ENCODE measurements at places on chromosomes 7 and 10. TPM values are rescaled to one million over a fixed set of nuclear protein-coding genes. Genes with fewer than 3 reads are reported as not detected.
A peak's percentile ranks its signal among the peaks of the same experiment; 100 is the strongest.

THSD7A gene
- 5.9 TPM for total RNA-seq

- no peak overlapping the region for H3K4me3 ChIP-seq
- no peaks in the 10 kb centered on the region for H3K36me3 ChIP-seq
- peaks cover 13% of the 10 kb centered on the region for H3K4me1 ChIP-seq
- DNase-seq, result no peak
- H3K27me3 ChIP-seq, result no peaks in the 10 kb centered on the region
Observed at GRCh38 chr7:27602766-27603165, 59.9 kb downstream of the HIBADH start.

PTCD1 gene
- total RNA-seq, result 7.6 TPM

DNA sequence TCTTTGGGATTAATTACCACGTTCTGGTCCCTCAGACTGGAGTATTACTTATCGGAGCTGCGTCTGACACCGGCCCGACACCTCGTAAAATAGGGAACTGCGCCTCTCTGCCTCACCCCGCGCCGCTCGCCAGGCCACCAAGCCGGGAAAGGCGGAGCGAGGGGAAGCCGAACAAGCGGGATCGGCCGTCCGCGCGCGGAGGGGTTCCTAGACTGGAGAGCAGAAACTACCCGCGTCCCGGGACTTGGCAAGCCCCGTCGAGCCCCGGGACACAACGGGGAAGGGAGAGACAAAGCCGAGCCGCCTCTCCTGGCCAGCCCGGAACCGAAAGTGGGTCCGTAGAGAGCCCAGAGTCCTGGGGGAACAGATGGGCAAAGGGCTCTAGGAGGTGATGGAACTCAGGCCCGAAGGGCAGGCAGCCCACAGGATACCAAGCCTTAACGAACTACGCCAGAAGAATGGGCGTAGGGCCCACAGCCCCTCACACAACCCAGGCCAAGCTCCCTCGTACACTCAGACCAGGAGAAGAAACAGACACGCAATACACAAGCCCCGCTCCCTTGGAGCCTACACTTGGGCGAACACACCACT, 6.5 kb downstream of the LBX1 start:
- H3K27ac ChIP-seq, result no peak overlapping the region
- peaks cover 9% of the 10 kb centered on the region for H3K4me1 ChIP-seq
- DNase-seq, result no peak
- H3K27me3 ChIP-seq, result peaks cover 100% of the 10 kb centered on the region
- H3K36me3 ChIP-seq, result no peaks in the 10 kb centered on the region
- peak overlapping the region; percentile 48 for H3K4me3 ChIP-seq

DNA sequence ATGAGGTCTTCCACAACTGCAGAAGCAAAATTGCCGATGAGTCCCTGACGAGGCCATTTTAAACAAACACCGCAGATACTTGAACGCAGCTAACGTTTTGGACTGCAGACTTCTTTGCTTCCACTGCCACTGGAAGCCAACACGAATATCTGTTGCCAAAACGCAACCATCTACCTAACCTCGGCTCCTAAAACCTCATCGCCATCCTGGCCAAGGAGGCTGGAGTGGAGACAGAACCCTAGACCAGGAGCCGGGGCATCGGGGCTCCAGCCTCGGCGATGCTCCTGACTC, 493 bp downstream of the WDR91 start:
- H3K4me1 ChIP-seq, result peaks cover 37% of the 10 kb centered on the region
- H3K36me3 ChIP-seq, result peaks cover 16% of the 10 kb centered on the region
- H3K27me3 ChIP-seq, result no peaks in the 10 kb centered on the region
- peak overlapping the region; percentile 66 for H3K27ac ChIP-seq
- DNase-seq, result no peak

GPC2 gene
- total RNA-seq, result 3.2 TPM

- no peaks in the 10 kb centered on the region for H3K4me1 ChIP-seq
- H3K27ac ChIP-seq, result no peak overlapping the region
- no peak overlapping the region for H3K4me3 ChIP-seq
- DNase-seq, result no peak
- no peaks in the 10 kb centered on the region for H3K36me3 ChIP-seq
Observed at GRCh38 chr7:79598351-79598750, 144.9 kb upstream of the MAGI2 start.

GRCh38 chr7:100580466-100581283, 5.3 kb downstream of the LRCH4 start:
- H3K4me1 ChIP-seq, result peaks cover 14% of the 10 kb centered on the region
- peaks cover 18% of the 10 kb centered on the region for H3K36me3 ChIP-seq

GRCh38 chr10:17007418-17007770, 122.2 kb downstream of the CUBN start:
- H3K4me1 ChIP-seq, result no peaks in the 10 kb centered on the region
- H3K4me3 ChIP-seq, result no peak overlapping the region
- DNase-seq, result no peak

- no peak overlapping the region for H3K4me3 ChIP-seq
- H3K4me1 ChIP-seq, result peaks cover 9% of the 10 kb centered on the region
Observed at GRCh38 chr10:82814635-82815034, 939.6 kb downstream of the NRG3 start.

DNA sequence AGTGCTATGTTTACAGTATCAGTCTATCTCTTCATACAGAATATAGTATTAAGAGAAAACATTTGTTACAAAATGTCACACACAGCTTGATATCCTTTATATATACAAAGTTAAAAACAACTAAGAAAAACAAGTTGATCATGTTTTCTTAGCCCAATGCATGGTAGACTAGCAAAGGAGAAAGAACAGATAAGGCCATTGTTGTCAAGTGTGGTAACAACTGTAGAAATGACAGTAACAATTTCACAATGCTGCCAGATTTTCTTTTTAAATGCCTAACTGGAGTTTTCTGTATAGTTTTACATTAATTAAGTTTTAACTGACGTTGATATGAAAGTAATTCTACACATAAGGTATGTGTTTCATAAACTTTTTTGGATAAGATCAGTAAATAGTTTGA, 65.8 kb downstream of the TFEC start:
- DNase-seq, result no peak
- H3K4me3 ChIP-seq, result no peak overlapping the region
- H3K4me1 ChIP-seq, result no peaks in the 10 kb centered on the region
- no peaks in the 10 kb centered on the region for H3K36me3 ChIP-seq
- H3K27me3 ChIP-seq, result no peaks in the 10 kb centered on the region
- no peak overlapping the region for H3K27ac ChIP-seq

DNA sequence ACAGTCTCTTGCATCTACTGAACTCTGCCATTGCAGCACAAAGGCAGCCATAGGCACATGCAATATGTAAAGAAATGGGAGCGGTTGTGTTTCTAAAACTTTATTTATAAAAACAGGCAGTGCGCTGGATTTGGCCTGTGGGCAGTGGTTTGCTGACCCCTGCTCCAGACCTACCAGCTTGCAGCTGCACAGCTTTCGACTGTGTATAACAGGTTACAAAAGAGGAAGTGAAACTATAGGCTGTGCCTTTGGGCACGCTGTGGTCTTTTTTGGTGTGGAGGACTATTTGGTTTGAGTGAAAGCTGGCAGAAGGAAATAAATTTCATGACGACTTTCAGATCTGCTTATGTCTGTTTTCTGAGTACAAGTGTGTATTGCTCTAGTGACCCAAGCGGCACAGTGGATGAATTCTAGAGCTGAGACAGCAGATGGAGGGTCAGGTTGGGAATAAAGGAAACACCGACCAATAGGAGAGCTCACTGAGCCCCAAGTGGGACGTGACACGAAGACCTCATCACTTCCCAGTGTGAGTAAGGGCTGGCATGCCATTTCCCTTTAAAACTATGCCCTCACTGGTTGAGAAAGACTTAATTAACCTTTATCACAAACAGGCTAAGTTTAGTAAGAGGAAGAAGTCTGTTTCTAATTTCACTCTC, 152.7 kb downstream of the ANK3 start:
- peak; percentile 34 for DNase-seq
- H3K36me3 ChIP-seq, result no peaks in the 10 kb centered on the region
- H3K27ac ChIP-seq, result peak overlapping the region; percentile 8
- peak overlapping the region; percentile 11 for H3K4me3 ChIP-seq
- no peaks in the 10 kb centered on the region for H3K27me3 ChIP-seq
- H3K4me1 ChIP-seq, result peaks cover 48% of the 10 kb centered on the region

- H3K27me3 ChIP-seq, result peaks cover 51% of the 10 kb centered on the region
- H3K36me3 ChIP-seq, result peaks cover 2% of the 10 kb centered on the region
- no peak for DNase-seq
- peaks cover 20% of the 10 kb centered on the region for H3K4me1 ChIP-seq
- no peak overlapping the region for H3K27ac ChIP-seq
Observed at GRCh38 chr10:79061441-79062315, 7.1 kb upstream of the ZMIZ1 start.

PDZD7 gene
- total RNA-seq, result 1.3 TPM

CALML3 gene
- not detected for total RNA-seq

PPP1R9A gene
- total RNA-seq, result 17.9 TPM

H2BK1 gene
- not detected for total RNA-seq

C10orf90 gene
- total RNA-seq, result not detected

- H3K36me3 ChIP-seq, result peaks cover 5% of the 10 kb centered on the region
- H3K4me3 ChIP-seq, result no peak overlapping the region
- H3K27me3 ChIP-seq, result no peaks in the 10 kb centered on the region
- DNase-seq, result peak; percentile 48
- no peak overlapping the region for H3K27ac ChIP-seq
Observed at GRCh38 chr7:156764016-156764669, 123.6 kb downstream of the RNF32 start.

All from Calu3 (cell line).